ENCODE measurements at places on chromosomes 7 and 10.

DNA sequence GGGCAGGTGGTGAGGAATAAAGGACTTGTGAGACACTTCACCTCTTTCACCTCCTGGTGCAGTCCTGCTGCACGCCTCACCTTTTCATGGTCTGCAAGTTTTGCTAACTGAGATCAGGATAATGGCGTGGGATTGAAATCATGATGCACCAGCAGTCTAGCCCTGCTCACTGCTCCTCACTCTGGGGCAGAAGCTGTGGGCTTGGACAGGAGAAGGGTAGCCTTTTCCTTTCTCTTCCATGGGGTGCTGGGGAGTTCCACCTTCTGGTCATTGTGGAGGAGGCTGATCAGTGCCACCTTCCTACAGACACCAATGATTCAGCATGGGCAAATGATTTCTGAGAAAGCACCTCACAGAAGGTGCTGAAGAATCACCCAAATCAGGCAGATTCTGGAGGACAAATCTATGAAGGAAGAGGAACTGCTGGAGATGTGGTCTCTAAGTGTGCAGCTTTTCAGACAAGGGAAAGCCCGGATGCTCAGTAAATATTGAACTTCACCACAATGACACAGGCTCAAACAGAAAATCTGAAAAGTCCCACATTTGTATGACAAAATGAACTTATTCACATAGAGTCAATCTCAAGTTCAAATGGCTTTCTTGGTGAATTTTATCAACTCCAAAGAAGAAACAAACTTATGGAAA lies 19.7 kb downstream of the MBL2 start:
- no peak for DNase-seq

GRCh38 chr10:109359316-109359715 lies 564.0 kb downstream of the XPNPEP1 start:
- DNase-seq: no peak

DNA sequence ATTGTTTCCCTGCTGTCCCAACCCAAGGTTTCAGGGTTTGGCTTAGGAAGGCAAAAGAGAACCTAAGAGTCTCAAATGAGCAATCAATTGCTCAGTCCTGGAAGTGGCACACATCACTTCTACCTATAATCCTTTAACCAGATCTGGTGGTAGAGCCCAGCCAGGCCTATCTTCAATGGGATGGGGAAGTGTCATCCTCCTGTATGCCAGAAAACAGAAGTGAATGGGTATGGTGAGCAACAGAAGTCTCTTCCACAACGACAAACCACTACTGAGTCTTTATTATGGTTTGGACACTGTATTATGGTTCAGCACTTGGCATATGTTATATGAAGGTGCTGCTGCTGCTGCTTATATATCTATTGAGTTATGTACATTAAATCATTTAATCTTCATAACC lies 3.0 kb upstream of the AKR1B1 start:
- no peak for DNase-seq

DNA sequence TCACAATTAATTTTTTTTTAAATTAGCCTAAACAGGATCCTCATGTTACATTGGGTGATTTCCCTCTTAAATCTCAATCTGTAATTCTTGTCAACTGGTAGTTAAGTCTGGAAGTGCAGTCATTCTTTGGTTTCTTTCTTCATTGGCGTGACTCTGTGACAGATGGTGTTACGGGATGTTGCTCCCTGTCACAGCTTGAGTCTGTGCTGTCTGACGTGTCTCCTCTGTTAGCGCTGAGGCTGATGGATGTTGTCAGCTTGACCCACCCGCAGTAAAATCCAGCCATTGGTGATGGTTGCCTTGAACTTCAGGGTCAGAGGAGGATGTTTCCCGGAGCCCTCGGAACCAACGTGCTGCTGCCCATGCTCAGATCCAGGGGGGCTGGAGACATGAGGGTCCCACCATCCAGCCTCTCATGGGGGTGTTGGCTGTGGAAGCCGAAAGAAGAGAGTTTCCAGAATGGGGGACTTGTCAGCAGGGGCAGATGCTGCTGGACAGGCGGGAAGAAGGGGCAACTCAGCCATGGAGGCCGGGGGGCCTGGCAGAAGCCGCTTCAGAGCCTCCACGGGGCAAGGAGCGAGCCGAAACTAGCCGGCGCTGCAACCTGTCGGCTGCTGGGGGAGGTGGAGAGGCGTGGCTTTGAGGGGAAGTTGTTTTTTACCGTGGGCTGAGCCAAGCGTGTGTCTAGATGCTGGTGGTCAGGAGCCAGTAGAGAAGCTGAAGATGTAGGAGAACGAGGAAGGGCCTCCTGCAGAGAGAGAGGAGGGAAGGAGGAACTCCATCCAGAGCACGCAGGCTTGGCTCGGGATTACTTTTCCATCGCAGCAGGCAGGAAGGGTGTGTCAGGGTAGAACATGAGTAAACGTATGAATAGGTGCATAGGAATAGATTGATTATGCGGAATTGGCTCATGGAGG lies 3.5 kb downstream of the SUN1 start:
- no peak for DNase-seq

DNA sequence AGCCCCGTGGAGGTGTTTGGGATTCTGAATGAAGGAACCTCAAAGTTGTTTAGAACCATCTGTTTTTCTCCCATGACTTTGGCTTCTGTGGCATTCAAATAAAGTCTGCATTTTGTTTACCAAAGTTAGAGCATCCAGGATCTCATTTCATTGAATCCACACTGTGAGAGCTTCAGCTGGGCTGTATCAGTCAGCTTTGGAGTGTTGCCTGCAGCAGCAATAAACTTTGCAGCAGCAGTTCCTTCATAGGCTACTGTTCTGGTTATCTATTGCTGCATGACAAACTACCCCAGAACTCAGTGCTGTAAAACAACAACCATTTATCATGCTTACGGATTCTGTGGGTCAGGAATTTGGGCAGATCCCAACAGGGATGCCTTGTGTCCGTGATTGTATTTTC lies 1575.2 kb upstream of the LRRTM3 start:
- no peak for DNase-seq

DNA sequence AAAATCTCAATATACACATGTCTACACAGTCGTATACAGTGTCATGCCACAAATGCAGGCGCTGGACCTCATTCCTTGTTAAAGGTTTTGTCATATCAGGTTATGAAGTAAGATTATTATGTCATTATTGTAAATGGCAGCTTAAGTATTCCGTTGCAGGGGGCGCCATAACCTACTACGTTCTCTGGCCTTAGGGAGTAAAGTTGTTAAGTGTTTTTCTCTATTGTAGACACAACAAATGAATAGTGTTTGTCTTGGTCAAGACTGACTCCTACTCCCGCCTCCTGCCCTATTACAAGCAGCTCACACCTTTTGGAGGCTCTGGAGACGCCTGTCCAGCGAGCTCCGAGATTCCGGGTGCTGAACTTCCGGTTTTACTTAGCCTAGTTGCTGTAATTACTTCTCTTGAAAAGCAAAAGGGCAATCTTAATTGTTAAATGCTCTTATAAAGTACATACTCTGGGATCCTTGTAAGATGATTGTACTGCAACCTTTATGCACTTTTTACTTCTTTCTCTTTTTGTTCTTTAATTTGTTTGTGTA lies 994 bp downstream of the GATAD1 start:
- peak; percentile 50 for DNase-seq

DNA sequence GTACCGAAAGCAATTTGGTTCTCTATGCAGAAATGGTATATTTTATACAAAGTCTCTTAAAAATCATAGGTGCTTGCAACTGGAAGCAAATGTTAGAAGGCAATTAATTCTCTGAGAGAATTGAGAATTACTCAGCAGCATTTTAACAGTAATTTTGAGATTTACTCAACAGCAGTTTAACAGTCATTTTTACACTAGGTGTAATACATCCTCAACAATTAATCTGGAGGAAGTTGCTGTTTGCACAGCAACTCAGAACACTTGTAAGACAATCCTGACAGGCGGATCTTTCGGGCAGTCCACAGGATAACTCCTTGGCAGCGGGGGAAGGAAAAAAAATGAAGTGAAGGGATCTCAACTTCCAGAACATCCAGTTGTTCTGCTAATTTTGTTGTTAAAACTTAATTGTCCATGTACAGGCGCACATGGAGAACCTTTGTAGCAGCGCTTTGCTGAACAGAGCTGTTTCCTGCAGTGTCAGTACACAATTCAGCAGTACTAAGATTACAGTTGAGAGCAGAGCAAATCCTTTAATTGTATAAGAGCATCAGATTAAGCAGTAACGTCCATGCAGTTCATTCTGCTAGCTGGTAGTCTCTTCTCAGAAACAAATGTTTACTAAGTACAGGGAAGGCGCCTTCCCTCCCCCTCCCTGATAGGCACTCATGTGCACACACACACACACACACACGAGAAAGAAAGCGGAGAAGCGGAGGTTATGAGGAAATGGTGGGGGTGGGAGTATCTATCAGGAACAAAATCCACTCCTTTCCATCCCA lies 43.8 kb downstream of the ENO4 start:
- DNase-seq: no peak

- DNase-seq: no peak
These were observed 126.8 kb upstream of the SEM1 start for GRCh38 chr7:96836456-96836855.

GRCh38 chr7:108480311-108480710 lies 24.1 kb upstream of the NRCAM start:
- no peak for DNase-seq

DNA sequence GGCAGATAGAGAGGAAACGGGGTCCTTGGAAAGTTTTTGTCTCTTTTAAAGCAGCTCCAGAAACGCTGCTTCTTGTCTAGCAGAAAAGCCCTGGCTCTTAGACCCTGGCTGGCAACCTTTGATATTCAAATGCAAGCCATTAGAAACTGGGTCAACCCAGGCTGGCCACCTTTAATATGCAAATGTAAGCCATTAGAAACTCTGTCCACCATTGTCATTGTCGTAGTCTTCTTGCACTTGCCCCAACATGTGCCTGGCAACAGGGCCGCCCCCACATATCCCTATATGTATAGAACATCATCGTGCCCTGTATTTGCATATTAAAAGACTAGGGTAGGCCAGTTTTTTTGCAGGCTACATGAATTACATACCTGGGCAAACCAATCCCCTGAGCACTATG lies 621.3 kb upstream of the DPP6 start:
- no peak for DNase-seq

DNA sequence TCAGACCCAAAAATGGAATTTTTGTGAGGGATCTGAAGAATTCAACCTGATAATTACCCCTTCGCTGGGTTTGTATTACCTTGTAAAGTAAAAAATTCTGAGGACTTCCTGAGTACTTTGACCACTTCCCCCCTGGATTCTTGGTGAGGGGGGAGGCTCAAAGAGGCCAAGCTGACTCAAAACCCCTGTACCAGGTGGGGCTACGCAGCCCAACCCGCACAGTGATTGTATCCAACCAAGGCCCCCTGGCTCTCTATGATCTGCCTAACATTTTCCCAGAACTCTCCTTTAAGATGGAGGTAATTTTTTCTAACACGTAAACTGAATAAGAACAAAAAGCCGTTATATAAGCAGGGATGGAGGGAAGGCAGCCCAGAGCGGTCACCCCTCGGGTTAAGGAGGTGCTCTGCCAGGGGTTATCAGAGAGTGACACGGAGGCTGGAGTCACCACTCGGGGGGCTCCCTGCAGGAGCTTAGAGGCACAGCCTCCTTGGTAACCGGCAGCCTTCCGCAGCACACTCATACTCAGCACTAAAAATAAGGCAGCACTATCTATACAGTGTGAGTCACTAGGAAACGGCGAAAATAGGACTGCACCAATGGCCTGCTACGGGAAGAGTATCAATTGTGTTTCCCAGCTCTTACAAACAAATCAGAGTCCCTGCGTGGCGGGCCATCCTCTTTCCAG lies 255.4 kb downstream of the ELMO1 start:
- no peak for DNase-seq

DNA sequence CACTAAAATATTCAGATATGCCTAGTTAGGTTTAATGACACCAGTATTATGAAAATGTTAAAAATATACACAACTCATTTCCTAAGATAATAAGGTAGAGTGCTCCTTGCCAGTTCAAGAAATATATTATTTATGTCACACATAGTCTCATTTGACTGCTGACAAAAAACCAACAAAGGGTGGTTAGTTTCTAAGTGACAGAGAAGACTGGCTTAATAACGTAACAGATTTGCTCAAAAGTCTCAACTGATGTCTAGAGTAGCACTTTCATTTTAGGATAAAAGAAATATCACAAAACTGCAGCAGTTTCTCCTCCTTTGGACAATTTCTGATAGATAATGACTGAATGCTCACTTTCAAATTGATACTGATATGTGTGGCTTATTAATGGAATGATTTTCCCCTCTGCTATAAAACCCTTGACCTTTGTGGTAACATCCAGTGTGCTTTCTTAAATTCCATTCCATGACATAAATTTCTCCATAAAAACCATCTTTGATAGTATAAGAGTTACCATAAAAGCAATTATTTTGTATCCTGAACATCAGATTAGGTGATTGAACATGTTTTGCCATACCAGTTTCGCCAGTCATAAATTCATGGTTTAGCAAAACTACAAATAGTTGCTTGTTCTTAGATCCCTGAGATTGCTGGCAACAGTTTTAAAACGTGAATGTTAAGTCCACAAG lies 94.2 kb downstream of the NRBF2 start:
- DNase-seq: peak; percentile 26

DNA sequence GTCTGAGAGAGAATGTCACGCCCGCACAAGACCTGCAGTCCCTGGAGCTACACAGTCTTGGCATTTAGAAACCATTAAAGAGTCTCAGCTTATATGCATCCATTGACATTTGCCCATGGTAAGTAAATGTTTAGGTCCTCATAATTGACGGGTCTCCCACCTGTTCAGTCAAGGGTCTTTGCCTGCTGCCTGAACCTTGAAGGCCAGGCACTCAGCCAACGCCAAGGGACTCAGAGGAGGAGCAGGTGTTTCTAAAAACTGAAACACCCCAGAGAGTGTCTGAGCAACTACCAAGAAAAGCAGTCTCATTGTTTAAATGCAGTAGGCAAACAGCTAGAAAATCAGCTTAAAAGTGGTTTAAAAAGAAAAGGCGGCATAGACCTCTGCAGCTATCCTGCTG lies 264.7 kb upstream of the AKR1E2 start:
- DNase-seq: no peak

GRCh38 chr10:84059526-84059925 lies 79.8 kb upstream of the GHITM start:
- DNase-seq: no peak

DNA sequence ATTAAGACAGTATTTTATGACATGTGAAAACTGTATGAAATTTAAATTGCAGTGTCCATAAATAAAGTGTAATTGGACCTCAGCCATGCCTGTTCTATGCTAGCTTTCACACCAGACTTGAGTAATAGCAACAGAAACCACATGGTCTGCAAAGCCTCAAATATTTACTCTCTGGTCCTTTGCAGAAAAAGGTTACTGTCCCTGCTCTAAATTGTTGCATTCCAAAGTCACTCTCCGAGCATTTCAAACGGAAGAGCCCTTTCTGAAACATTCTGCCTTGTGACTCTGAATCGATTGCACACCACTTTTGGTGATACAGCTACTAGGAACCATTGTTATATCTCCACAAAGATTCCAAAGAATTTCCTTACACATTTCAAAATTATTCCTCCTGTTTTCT lies 81.0 kb upstream of the STK17A start:
- peak; percentile 84 for DNase-seq
